Suprapubic skin (tissue), 4 donors: ENCODE measurements at places on chromosomes 6 and 20. TPM values are rescaled to one million over a fixed set of nuclear protein-coding genes. Genes with fewer than 3 reads are reported as not detected.

GRCh38 chr20:49256261-49256660 lies 21.6 kb downstream of the ZNFX1 start:
- no peak for DNase-seq

DNA sequence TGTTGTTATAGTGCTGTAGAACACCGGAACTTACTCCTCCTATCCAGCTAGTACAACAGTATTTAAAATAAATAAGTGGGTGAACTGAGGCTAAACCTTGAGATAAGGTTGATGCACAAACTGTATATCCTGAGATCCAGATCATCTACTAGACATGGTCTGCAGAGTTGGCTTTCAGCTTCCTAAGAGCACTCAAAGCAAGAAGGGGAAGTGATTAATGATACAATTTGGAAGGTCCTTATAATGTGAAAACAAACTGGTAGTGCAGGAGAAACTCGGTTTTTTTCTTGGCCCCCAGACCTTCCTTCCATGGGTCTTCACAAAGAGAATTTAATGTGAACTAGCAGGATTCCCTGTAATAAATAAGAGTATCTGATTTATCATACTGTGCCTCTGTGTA lies 27.4 kb upstream of the RREB1 start:
- DNase-seq = no peak

DNA sequence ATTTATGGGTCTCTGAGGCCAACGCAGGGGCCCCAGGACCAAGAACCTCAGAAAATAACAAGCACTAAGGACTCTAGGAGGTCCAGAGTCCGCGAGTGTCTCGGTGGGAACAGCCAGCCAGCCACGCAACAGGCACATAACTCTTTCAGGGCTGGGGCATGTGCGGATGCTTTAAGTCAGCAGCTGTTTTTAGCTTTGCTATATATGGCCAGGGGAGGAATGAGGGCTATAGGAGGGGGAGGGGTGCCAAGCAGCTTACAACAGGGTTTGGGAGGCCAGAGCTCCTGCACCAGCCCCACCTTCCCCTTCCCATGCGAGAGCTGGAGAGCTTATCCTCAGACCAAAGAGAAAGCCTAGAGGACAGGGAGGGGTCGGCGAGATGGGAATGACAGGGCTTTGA lies 6.2 kb downstream of the JPH2 start:
- no peak for DNase-seq

DNA sequence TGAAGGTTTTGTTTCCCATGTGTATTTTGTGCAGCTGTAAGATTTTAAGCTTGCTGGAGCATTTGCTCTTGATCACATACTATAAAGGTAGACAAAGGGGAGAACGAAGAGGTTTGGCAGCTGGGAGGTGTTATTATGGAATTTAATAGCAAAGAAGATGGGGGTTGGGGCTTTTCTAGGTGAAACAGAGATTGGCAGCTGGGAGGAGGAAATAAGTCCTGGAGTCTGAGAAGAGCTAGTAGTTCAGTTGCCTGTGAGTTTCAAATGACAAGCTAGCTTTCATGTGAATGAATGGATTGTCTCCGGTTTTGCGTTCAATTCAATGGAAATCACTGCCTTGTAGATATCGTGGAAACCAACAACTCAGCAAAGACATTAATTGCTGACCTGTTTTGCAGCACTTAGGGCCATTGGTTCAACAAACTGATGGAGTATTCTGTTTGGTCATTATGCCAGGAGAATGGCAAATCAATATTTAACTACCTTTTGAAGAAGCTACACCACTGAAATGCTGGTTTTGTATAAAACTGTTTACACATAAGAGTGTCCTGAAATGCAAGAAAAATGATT lies 38.1 kb upstream of the FLRT3 start:
- DNase-seq = no peak

DNA sequence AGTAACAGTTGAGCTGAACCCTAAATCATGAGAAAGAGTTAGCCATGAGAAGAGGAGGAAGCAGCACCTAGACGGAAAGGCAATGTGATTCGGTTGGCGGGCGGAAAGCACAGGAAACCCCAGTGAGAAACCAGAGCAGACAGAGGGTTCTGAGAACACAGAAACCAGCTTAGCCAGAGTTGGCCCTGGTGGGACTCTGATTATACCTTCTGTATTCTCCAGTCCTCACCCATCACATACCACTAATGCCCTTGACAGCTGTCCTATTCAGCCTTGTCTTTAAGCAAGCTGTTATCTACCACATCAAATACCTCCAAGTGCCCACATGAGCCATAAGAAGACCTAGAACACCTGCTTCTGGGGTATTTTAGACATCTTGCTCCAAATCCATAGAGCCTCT lies 58.9 kb upstream of the LRRC1 start:
- DNase-seq = no peak

DNA sequence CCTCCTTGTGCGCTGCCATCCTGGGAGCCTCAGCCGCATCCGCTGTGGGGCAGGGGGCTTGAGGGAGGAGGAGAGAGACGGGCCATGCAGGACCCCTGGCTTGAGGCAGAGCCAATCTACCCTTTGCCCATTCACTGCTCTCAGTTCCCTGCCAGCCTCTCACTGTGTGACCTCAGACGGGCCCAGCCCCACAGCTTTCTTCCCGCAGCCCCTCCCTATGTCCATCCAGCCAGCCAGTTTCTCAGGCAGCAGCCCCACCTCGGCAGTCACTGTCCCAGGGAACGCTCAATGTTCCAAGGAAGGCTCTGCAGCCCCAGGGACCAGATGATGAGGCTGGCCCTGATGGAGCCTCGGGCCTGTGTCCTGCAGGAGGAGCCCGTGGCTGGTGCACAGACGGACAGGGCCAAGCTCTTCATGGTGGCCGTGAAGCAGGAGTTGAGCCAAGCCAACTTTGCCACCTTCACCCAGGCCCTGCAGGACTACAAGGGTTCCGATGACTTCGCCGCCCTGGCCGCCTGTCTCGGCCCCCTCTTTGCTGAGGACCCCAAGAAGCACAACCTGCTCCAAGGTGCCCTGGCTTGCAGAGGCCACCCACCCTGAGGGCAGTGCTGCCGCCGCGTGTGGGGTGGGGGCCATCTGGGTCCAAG lies 3.9 kb upstream of the TNFRSF6B start:
- DNase-seq = no peak

GRCh38 chr6:116278854-116279231 lies 887 bp downstream of the TSPYL1 start:
- DNase-seq = no peak

GRCh38 chr6:166815629-166816028 lies 140.7 kb downstream of the RNASET2 start:
- no peak for DNase-seq

GRCh38 chr20:19976595-19977372 lies 40.4 kb upstream of the NAA20 start:
- DNase-seq = no peak

GRCh38 chr20:46682063-46682821 lies 7.0 kb downstream of the TP53RK start:
- no peak for DNase-seq

DNA sequence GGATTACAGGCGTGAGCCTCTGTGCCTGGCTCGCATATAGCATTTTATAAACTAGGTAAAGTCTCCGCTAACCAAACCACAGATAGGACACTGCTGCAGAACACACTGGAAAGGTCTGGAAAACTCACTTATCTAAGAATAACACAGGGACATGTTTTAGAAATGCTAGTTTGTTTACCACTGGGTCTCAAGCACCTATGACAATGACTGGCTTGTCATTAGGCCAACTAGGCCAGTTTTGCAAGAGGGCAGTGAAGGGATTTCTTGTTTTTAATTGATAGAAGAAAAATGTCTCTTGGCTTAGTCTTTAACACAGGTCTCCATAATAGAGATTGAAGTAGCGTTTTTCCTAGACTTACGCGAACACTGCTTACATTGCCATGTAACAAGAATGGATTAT lies 201.4 kb downstream of the TMEM242 start:
- DNase-seq = no peak

DNA sequence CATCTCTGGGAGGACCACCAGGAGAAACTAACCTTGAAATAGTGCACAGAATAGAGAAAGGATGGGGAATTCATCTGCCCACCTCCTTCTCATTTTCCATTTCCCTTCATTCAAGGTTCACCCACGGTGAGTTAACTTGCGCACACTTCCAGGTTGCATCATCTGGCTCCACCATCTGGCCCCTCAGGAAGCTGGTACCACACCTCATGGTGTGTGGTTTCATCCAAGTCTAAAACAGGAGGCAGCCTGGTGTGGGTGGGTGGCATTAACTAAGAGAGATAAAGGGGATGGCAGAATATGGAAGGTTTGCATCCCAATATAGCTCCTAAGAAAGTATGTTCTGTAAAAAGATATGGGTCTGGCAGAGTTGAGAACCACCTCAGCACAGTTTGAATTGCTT lies 3.8 kb downstream of the ZNF334 start:
- DNase-seq = no peak

GRCh38 chr6:130148181-130148580 lies 74.6 kb downstream of the SAMD3 start:
- no peak for DNase-seq

DNA sequence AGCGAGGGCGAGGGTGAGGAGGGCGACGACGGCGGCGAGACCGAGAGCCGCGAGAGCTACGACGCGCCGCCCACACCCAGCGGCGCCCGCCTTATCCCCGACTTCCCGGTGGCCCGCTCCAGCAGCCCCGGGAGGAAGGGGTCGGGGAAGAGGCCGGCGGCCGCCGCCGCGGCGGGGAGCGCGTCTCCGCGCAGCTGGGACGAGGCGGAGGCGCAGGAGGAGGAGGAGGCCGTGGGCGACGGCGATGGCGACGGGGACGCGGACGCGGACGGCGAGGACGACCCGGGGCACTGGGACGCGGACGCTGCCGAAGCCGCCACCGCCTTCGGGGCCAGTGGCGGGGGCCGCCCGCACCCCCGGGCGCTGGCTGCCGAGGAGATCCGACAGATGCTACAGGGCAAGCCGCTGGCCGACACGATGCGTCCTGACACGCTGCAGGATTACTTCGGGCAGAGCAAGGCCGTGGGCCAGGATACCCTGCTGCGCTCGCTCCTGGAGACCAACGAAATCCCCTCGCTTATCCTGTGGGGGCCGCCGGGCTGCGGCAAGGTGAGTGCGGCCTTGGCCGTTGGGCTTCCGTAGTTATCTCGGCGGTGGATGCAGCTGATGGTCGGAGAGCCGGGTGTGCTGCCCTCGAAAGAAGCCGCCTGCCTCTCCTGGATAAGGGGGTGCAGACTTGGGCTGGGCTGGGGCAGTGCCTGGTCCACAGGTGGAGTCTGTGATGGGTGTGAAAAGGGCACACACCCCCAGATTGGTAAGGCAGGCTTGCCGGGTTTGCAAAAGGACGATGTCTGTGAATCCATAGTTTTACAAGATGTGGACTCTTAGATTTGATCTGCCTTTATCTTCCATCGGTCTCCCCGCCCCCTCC lies 938 bp downstream of the WRNIP1 start:
- peak; percentile 79 for DNase-seq

- no peak for DNase-seq
Measured at GRCh38 chr6:135320721-135321621, 139.9 kb downstream of the MYB start.

DNA sequence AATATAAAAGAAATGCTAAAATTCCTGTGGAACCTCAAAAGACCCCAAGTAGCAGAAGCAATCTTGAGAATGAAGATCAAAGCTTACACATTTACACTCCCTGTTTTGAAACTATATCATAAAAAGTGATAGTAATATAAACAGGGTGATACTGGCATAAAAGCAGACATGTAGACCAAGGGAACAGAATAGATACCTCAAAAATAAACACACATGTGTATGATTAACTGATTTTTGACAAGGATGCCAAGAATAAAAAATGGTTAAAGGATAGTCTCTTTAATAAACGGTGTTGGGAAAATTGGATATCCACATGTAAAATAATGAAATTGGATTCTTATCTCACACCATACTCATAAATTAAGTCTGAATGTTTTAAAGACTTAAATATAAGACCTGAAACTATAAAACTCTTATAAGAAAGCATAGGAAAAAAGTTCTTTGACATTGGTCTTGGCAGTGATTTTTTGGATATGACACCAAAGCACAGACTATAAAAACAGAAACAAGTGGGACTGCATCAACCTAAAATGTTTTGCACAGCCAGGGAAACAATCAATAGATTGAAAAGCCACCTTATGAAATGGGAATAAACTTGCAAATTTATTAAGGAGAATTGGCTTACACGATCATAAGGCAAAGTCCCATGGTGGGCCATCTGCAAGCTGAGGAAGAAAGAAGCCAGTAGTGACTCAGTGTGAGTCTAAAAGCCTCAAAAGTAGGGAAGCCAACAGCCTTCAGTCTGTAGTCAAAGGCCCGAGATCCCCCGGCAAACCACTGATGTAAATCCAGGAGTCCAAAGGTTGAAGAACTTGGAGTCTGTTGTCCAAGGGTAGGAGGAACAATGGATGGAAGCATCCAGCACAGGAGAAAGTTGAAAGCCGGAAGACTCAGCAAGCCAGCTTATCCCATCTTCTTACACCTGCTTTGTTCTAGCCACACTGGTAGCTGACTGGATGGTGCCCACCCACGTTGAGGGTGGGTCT lies 144.3 kb downstream of the MEI4 start:
- DNase-seq = no peak

GRCh38 chr6:46899659-46900058 lies 22.1 kb downstream of the ADGRF5 start:
- DNase-seq = no peak

- no peak for DNase-seq
Measured at GRCh38 chr20:47985092-47985850, 200.0 kb upstream of the SULF2 start.

GRCh38 chr20:57702091-57702490 lies 7.7 kb downstream of the PMEPA1 start:
- DNase-seq = no peak

DNA sequence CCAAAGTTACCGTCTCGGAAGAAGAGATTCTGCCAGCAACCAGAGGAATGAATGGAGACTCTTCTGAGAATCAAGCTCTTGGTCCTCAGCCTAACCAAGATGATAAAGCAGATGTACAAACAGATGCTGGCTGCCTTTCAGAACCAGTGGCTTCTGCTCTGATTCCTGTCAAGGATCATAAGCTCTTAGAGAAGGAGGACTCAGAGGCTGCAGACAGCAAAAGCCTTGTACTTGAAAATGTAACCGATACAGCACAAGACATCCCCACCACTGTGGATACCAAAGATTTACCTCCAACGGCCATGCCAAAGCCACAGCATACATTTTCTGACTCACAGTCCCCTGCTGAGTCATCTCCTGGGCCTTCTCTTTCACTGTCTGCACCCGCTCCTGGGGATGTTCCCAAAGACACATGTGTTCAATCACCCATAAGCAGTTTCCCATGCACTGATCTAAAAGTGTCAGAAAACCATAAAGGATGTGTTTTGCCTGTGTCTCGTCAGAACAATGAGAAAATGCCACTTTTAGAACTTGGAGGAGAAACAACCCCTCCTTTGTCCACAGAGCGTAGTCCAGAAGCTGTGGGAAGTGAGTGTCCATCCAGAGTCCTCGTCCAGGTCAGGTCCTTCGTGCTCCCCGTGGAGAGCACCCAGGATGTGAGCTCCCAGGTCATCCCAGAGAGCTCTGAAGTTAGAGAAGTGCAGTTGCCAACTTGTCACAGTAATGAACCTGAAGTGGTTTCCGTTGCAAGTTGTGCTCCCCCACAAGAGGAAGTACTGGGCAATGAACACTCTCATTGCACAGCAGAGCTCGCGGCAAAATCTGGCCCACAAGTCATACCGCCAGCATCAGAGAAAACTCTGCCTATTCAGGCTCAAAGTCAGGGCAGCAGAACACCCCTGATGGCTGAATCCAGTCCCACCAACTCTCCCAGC lies 109.6 kb downstream of the RTN4IP1 start:
- no peak for DNase-seq

The DDRGK1 gene
- 58.1 TPM for total RNA-seq

The GPLD1 gene
- 28.9 TPM for total RNA-seq

The TUBE1 gene
- total RNA-seq = 39.2 TPM
